ENCODE measurements at places on chromosomes 11 and 22.
A peak's percentile ranks its signal among the peaks of the same experiment; 100 is the strongest.

DNA sequence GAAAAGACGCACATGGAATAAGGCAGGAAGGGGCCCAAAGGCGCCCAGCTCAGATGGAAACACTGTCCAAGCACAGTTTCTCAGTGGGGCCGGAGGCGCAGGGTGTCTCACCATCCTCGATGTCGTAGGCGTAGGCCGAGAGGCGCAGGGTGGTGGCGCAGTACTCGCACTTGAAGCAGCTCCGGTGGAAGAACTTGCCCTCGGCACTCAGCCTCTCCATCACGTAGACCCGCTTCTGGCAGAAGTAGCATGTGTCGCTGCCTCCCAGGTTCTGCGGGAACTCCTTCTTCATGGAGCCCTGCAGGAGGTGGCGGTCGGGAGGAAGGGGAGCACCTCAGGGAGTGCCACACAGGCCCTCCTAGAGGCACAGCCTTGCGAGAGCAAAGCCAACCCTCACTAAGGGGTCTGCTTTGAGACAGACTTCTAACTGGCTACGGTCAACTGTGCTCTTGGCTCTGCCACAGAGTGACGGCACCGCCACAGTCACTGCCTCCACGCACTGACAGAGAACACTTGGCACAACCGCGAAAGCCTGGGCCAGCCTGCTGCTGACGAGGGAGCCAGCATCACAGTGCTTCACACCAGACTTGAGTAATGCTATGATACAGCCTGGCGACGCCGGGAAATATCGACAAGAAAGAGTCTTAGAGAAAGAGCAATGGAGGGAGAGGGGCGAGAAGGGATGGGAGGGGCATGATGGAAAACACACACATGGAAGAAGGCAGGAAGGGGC, 97.6 kb upstream of the BID start:
- no peak for DNase-seq

DNA sequence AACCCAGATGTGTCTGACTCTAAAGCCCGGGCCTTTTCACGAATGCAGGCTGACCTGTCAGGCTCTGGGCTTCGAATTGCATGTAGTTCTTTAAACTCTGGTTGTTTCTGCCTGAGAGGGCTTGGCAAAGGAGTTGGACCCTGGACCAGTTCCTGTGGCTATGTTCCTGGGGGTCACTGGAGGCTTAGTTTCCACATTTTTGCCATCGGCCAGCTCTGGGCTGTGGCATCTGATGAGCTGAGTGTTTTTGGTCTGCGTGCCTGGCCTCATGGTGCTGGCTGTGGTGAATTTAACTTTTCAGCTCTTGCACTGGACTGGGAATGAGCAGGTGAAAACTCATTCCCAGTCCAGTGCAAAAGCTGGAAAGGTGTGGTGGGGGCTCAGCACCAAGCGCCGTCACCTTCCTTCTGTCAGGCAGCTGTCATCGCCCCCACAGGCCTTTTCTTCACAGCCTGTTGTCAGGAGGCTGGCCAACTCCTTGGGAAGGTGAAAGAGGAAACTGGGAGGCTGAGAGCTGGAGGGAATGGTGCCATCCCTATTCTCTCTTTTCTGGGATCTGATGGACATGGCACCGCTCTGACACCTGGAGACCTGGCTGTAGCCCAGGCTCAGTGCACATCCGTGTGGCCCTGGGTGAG, 123.6 kb downstream of the ADAMTS15 start:
- DNase-seq, result no peak

GRCh38 chr22:24141586-24141985, 39.7 kb upstream of the SUSD2 start:
- DNase-seq, result peak; percentile 18

GRCh38 chr11:116994195-116994594, 104.0 kb downstream of the SIK3 start:
- DNase-seq, result no peak

GRCh38 chr11:77127920-77128691, at the start of gene MYO7A:
MYO7A (plus strand) TSS chr11:77128246; CDS start chr11:77130635, 2,389 bp downstream.
- no peak for DNase-seq

DNA sequence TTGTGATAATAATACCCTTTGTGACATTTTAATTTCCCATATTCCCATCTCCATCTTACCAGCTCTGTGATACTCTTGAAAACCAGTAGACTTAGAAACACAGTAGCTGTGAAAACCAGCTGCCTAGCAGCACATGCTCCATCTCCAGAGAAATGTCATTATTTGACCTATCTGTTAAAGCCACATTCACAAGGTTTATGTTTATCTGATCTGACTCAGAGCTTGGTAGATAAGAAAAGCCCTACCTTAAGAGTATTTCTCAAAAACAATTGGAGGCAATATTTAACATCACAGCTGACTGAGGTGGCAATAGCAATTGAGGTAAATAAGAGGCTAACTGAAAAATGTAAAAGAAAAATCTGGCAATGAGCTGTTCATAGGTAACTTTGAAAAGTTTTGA, 8.1 kb upstream of the ANO3 start:
- DNase-seq, result no peak

- DNase-seq, result no peak
Measured at GRCh38 chr11:130622141-130622542, 173.7 kb downstream of the ADAMTS15 start.

DNA sequence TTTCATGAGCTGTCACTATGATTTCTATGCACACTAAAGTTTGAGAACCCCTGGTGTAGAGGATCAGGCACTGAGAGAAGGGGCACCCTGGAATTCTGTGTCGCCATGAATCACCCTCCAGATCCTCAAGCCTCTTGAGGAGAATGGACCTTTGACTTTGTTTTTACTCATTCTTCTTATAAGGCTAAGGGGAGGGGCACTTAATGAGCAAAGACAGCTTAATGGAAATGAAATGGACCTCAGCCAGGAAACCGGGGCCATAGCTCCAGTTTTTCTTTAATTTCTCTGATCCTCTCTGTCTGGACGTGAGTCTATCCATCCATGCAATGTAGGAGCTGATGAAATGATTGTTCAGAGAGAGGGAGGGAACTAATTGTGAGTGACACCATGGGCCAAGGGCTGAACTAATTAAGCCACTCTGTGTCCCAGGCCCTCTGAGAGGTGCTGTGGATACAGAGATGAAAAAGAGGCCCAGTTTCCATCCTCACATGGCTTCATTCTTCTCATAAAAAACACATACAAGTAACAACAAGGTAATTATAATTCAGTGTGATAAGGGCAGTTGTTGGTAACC, 32.8 kb downstream of the OR2AT4 start:
- DNase-seq, result no peak

DNA sequence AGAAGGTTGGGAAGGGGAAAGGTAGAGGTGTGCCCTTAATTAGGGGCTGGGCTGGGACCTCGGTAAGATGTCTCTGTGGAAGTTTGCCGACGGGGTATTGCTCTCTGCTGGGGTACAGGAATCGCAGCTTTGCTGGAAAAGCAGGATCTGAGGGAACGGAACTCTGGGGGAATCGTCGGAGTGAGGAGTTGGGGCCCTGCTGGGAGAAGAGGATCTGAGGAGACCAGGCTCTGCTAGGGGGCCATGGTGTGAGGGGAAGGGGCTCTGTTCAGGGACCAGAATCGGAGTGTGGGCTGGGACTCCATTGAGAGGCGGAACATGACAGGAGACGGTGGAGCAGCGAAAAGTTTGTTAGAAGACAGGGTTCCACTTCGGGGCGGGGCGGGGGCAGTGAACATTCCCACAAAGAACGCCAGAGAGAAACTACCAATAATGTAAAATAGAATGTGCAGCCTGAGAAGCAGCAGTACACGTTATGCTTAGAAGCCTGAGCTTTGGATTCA, 456 bp downstream of the AAMDC start:
- no peak for DNase-seq

All from T-helper 1 cell (primary cell).